ENCODE measurements at places on chromosomes 2 and 18. TPM values are rescaled to one million over a fixed set of nuclear protein-coding genes. Genes with fewer than 3 reads are reported as not detected.

TXNDC9 gene
- 107 TPM for total RNA-seq

PDIA6 gene
- total RNA-seq, result 327 TPM

CDH19 gene
- total RNA-seq, result not detected

IL1F10 gene
- not detected for total RNA-seq

PRKAG3 gene
- not detected for total RNA-seq

MXD1 gene
- 3.1 TPM for total RNA-seq

UNC50 gene
- total RNA-seq, result 56.0 TPM

TMEM163 gene
- total RNA-seq, result not detected

KCNE4 gene
- 3.1 TPM for total RNA-seq

ABHD1 gene
- not detected for total RNA-seq

REG3A gene
- not detected for total RNA-seq

ATP8B1 gene
- total RNA-seq, result 7.5 TPM

ANKRD30BL gene
- total RNA-seq, result not detected

LHCGR gene
- not detected for total RNA-seq

RGPD3 gene
- total RNA-seq, result 0.39 TPM

ATOH8 gene
- total RNA-seq, result 16.4 TPM

TBC1D8 gene
- 18.6 TPM for total RNA-seq

CD8A gene
- not detected for total RNA-seq

CERS6 gene
- 33.0 TPM for total RNA-seq

STPG4 gene
- total RNA-seq, result not detected

ADAM23 gene
- total RNA-seq, result 0.03 TPM

DNAH7 gene
- under 0.01 TPM for total RNA-seq

FASTKD2 gene
- total RNA-seq, result 36.5 TPM

KIF5C gene
- total RNA-seq, result not detected

LYG2 gene
- total RNA-seq, result not detected

SLC5A7 gene
- total RNA-seq, result not detected

ARHGAP28 gene
- total RNA-seq, result 1.9 TPM

ANKAR gene
- 0.44 TPM for total RNA-seq

FOXD4L1 gene
- total RNA-seq, result not detected

CPS1 gene
- 16.0 TPM for total RNA-seq

LRRTM1 gene
- not detected for total RNA-seq

SLC23A3 gene
- total RNA-seq, result not detected

CAB39 gene
- total RNA-seq, result 108 TPM

MTCL1 gene
- total RNA-seq, result 36.7 TPM

XRCC5 gene
- 299 TPM for total RNA-seq

NIFK gene
- total RNA-seq, result 71.5 TPM

GRB14 gene
- not detected for total RNA-seq

MAP3K19 gene
- not detected for total RNA-seq

SMIM21 gene
- total RNA-seq, result not detected

IFT172 gene
- 18.4 TPM for total RNA-seq

CYRIA gene
- total RNA-seq, result 1.00 TPM

ALLC gene
- total RNA-seq, result not detected

LYPD1 gene
- 75.9 TPM for total RNA-seq

RFTN2 gene
- total RNA-seq, result 0.21 TPM

HOXD12 gene
- not detected for total RNA-seq

CD8B2 gene
- total RNA-seq, result not detected
